ENCODE measurements at places on chromosomes 7 and 10. TPM values are rescaled to one million over a fixed set of nuclear protein-coding genes. Genes with fewer than 3 reads are reported as not detected.

OGDH gene
- total RNA-seq = 132 TPM

ELMO1 gene
- total RNA-seq = 46.7 TPM

DNA sequence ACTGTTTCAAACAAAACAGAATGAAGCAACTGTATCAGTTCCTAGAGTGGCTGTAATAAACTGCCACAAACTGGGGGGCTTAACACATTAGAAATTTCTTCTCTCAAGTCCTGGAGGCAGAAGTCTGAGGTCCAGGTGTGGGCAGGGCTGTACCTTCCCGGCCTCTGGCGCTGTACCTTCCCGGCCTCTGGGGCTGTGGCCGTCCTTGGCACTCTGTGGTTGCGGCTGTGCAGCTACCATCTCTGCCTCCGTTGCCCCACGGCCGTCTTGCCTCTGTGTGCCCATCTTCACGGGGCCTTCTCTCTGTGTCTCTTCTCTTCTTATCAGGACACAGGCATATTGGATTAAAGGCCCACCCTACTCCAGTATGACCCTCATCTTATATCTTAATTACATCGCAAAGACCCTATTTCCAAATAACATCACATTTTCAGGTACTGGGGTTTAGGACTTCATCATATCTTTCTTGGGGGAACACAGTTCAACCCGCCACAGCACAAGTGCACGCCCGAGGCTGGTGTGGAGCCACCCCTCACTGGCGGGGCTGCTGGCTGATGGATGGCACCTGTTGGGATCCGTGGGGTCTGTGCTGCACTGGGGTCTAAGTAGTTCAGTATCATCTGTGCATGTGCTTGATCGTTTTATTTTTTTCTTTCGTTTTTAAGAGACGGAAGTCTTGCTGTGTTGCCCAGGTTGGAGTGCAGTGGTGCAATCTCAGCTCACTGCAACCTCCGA is 123.2 kb downstream of the ACTR3B start:
- DNase-seq = no peak

DNA sequence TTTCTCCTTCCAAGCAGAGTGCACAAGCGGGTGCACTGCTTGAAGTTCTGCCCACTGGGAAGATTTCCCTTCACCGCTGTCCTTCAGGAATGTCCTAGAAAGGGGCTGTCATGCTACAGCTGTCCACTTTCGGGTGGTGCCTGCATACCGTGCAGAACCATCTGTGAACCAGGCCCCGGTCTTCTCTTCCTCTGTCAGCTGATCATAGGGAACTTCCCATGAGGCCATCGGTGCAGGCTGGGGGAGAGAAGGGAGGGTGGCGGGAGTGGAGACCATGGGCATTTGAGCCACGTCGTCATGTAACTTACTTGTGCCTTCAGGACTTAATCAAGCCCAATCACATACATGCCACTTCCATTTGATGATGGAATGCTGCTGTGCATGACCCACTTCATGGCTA is 111.6 kb downstream of the NKX6-2 start:
- peak; percentile 52 for DNase-seq

- DNase-seq = peak; percentile 86
Measured at GRCh38 chr10:119025336-119025735, 4.2 kb upstream of the NANOS1 start.

All from posterior vena cava (tissue), 2 donors.